Right atrium auricular region (tissue), 2 donors: ENCODE measurements at places on chromosomes 12 and 14. TPM values are rescaled to one million over a fixed set of nuclear protein-coding genes. Genes with fewer than 3 reads are reported as not detected.

DNA sequence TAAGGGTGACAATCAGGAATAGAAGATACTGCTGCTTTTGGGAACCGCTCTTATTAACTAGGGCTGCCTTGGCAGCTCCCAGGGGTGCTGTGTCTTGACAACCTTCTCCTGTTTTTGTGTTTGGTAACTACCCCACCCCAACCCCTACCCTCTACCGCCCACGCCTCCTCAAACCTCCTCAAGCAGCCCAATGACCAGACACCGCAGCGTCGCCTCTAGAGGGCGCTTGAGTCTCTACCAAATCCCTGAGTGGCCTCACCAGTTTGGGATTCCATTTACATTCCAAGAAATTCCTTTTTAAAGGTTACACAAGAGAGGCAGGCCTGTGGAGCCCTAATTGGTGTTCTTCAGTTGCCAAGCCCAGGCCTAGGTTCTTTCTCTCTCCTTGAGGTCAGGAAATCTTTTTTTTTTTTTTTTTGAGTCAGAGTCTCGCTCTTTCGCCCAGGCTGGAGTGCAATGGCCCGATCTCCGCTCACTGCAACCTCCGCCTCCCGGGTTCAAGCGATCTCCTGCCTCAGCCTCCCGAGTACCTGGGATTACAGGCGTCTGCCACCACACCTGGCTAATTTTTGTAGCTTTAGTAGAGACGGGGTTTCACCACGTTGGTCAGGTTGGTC is 72.4 kb upstream of the USP44 start:
- H3K4me3 ChIP-seq = no peak overlapping the region
- no peaks in the 10 kb centered on the region for H3K27me3 ChIP-seq
- peaks cover 14% of the 10 kb centered on the region for H3K4me1 ChIP-seq

GRCh38 chr14:51357250-51357649 is 117.2 kb downstream of the TMX1 start:
- H3K27me3 ChIP-seq = no peaks in the 10 kb centered on the region
- H3K27ac ChIP-seq = no peak overlapping the region
- H3K36me3 ChIP-seq = no peaks in the 10 kb centered on the region

- no peaks in the 10 kb centered on the region for H3K27me3 ChIP-seq
- DNase-seq = peak; percentile 77
- peaks cover 38% of the 10 kb centered on the region for H3K4me1 ChIP-seq
- peaks cover 14% of the 10 kb centered on the region for H3K36me3 ChIP-seq
- no peak overlapping the region for H3K27ac ChIP-seq
These were observed 2.4 kb upstream of the POP5 start for GRCh38 chr12:120583478-120584030.

- peak; percentile 64 for DNase-seq
- peak overlapping the region; percentile 68 for H3K27ac ChIP-seq
- H3K4me1 ChIP-seq = no peaks in the 10 kb centered on the region
These were observed 6.9 kb downstream of the GNPTAB start for GRCh38 chr12:101823891-101824290.

- no peaks in the 10 kb centered on the region for H3K27me3 ChIP-seq
- no peaks in the 10 kb centered on the region for H3K4me1 ChIP-seq
- DNase-seq = no peak
- peaks cover 9% of the 10 kb centered on the region for H3K36me3 ChIP-seq
- H3K4me3 ChIP-seq = no peak overlapping the region
These were observed 62.8 kb downstream of the BEGAIN start for GRCh38 chr14:100524233-100524932.

GRCh38 chr14:21038441-21039422 is 3.4 kb upstream of the RNASE7 start:
- H3K27me3 ChIP-seq = no peaks in the 10 kb centered on the region
- DNase-seq = peak; percentile 90
- no peak overlapping the region for H3K4me3 ChIP-seq
- no peaks in the 10 kb centered on the region for H3K4me1 ChIP-seq
- peak overlapping the region; percentile 67 for H3K27ac ChIP-seq

DNA sequence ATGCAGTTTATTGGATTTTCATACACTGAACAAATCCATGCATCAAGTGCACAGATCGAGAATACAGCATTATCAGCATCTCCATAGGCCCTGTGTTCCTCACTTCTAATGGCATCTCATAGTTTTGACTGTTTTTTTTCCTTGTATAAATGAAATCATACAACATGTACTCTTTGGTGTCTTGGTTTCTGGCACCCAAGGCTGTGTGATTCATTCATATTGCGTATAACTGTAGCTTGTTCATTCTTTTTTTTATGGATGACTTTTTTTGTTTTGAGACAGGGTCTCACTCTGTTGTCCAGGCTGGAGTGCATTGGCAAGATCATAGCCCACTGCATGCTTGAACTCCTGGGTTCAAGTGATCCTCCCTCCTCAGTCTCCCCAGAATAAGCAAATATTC is 14.3 kb downstream of the RASSF8 start:
- H3K27ac ChIP-seq = no peak overlapping the region
- no peak overlapping the region for H3K4me3 ChIP-seq
- DNase-seq = no peak
- H3K4me1 ChIP-seq = no peaks in the 10 kb centered on the region
- no peaks in the 10 kb centered on the region for H3K27me3 ChIP-seq

GRCh38 chr14:68632054-68632895 is 160.6 kb downstream of the ZFP36L1 start:
- H3K36me3 ChIP-seq = no peaks in the 10 kb centered on the region
- peak overlapping the region; percentile 71 for H3K27ac ChIP-seq
- DNase-seq = no peak
- H3K27me3 ChIP-seq = no peaks in the 10 kb centered on the region

DNA sequence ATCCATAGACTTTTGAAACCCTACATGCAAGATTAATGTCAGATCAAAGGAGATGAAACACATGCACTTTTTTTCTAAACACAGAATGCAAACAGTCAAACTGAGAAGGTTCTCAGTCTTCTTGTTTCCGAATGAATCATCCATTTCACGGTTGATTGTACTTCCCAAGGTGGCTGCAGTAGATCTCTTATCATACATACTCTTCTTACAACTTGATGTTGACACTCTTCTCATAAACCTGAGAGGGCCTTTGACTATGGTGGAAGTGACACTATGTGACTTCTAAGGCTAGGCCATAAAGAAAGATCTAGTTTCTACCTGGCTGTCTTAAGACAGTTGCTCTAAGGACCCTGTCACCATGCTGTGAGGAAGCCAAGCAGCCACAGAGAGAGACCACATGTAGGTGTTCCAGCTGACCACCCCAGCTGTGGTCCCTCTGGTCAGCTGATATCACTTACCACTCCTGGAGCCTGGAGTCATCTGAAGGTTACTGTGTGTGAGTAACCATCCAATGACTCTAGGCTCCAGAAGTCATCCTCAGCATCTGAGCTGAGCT is 67.2 kb upstream of the HMGA2 start:
- H3K27ac ChIP-seq = no peak overlapping the region
- H3K4me3 ChIP-seq = no peak overlapping the region
- DNase-seq = no peak
- H3K4me1 ChIP-seq = no peaks in the 10 kb centered on the region
- H3K36me3 ChIP-seq = no peaks in the 10 kb centered on the region

GRCh38 chr12:118015944-118016343 is 559 bp upstream of the RFC5 start:
- peaks cover 13% of the 10 kb centered on the region for H3K36me3 ChIP-seq
- H3K4me3 ChIP-seq = peak overlapping the region; percentile 77
- H3K4me1 ChIP-seq = no peaks in the 10 kb centered on the region
- H3K27me3 ChIP-seq = no peaks in the 10 kb centered on the region
- DNase-seq = no peak

DNA sequence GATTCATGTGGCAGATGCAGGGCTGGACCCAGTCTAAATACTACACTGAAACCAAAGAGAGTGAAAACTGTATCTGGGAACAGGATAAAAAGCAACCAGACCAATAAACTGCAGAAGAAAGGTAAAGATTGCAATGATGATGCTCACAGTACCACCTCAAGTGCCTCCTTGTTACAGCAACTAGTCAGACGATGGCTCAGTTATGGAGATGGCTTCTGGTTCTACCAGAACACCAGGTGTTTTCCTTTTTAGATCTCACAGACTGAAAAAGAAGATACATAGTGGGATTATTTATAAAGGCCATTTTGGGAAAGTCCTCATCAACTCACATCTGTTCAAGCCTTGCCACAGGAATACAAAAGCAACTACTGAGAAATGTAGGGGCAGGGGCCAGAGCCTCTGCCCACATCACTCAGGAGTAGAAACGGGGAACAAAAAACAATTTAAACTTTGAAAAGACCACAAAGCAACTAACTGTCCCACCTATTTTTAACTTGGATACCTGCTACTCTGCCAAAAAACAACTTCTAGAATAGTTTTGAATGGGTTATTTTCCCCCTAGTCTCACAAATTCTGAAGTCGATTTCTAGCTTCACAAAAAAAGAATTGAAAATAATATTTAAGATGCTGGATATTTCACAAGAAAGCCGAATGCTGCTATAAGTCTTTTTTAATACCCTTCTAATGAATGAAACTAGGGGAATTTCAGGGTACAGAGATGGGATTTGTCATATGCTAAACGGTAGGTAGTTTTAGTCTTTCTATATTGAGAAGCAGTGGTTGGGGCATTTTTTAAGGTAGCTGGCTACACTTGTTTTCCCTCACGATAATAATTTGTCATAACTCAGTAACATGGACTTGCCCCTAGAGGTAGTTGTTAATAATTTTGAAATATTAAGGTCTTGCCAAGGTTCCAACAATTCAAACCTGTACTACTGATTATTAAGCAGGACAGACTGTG is 197.2 kb upstream of the TMPO start:
- no peak overlapping the region for H3K4me3 ChIP-seq
- no peaks in the 10 kb centered on the region for H3K36me3 ChIP-seq
- no peaks in the 10 kb centered on the region for H3K27me3 ChIP-seq
- H3K27ac ChIP-seq = no peak overlapping the region

DNA sequence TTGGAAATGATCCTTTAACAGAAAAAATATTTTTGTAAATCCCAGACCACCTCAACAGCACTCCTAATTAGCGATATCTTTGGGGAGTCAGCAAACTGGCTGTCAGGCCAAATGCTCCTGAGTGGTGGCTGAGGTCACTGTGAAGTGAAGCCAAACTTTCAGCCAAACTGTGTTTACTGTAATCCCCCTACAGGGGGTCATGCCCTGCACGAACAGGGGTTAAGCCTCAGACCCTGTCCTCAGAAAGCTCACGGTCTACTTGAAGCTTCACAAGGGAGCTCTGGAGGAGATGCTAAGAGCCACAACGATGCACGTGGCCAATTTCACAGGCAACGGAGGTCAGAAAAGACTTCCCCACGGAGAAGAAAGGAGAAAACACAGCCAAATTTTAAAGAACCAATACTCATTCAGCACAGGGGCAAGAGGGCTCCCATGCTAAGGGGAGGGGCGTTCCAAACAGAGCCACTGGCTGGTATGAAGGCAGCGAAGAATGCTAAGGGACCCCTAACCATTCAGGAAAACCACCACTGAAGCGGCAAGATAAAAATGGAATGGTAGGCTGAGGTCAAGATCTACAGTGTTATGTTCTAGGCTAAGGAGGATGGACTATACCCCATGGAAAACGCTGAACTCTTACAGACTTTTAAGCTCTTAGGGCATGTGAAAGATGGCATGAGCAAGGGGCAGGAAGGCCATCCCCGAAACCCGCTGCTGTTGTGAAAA is 105.4 kb downstream of the ITPR2 start:
- H3K4me1 ChIP-seq = peaks cover 36% of the 10 kb centered on the region
- DNase-seq = no peak
- H3K4me3 ChIP-seq = no peak overlapping the region
- no peaks in the 10 kb centered on the region for H3K27me3 ChIP-seq

GRCh38 chr12:13205809-13206559 is 9.5 kb downstream of the EMP1 start:
- H3K36me3 ChIP-seq = peaks cover 5% of the 10 kb centered on the region
- no peaks in the 10 kb centered on the region for H3K4me1 ChIP-seq
- no peak overlapping the region for H3K4me3 ChIP-seq
- DNase-seq = no peak
- no peaks in the 10 kb centered on the region for H3K27me3 ChIP-seq
- H3K27ac ChIP-seq = peak overlapping the region; percentile 30

- no peak for DNase-seq
- no peak overlapping the region for H3K4me3 ChIP-seq
- H3K36me3 ChIP-seq = no peaks in the 10 kb centered on the region
These were observed 247.4 kb downstream of the GALC start for GRCh38 chr14:87745507-87746118.

DNA sequence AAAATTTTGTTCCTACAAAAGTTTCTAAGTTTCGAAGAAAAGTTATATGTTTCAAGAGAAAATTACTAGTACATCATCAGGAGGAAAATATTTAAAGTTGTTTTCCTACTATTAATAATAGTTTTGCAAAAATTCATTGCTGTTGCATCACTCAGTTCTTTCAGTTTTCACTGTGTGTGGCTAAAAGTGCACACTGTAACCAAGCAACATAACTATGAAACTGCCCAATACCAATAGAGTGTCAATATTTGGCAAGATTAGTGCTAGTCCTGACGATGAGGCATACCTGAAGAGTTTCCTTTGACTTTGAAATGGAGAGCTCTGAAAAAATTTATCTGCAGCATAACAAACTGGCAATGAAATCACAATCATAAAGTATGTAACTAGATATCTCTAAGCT is 194.3 kb downstream of the CPNE8 start:
- DNase-seq = no peak
- H3K27ac ChIP-seq = no peak overlapping the region
- no peaks in the 10 kb centered on the region for H3K27me3 ChIP-seq
- H3K36me3 ChIP-seq = no peaks in the 10 kb centered on the region
- H3K4me3 ChIP-seq = no peak overlapping the region
- H3K4me1 ChIP-seq = no peaks in the 10 kb centered on the region

DNA sequence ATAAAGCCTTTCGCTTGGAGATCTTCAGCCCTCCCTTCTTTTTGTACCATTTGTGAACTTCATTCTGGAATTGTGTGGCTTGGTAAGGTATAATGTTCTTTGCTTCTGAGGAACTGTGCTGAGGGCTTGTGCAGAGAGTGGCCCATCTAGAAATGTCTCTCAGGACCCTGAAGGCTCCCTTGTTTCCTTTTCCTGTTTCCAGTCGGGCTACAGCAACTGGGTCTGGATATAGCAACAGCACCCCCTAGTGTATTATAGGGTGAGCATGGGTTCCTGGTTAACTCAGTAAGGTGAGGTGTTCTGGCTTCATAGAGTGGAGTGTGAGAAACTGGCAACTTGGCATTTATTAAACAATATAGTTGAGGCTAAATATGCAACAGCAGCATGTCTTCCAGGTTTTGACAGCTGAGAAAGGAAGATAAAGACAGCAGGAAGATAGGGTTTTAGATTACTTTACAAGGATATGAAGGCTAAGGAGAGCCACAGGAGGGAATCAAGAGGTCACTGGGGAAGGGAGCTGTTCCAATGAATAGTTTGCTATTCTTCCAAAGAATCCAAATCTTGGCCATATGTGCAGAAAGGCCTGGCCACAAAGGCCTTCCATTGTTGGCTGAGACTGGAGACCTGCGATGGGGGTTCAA is 49.1 kb upstream of the RNU6-8 start:
- H3K27ac ChIP-seq = peak overlapping the region; percentile 15
- peak; percentile 68 for DNase-seq
- H3K4me1 ChIP-seq = no peaks in the 10 kb centered on the region
- no peaks in the 10 kb centered on the region for H3K36me3 ChIP-seq
- H3K27me3 ChIP-seq = no peaks in the 10 kb centered on the region
- no peak overlapping the region for H3K4me3 ChIP-seq

The SYT10 gene
- not detected for total RNA-seq

The MANSC4 gene
- not detected for total RNA-seq

The STON2 gene
- total RNA-seq = 14.1 TPM

The CD69 gene
- 2.6 TPM for total RNA-seq

The SIX4 gene
- total RNA-seq = 4.1 TPM

The DTX1 gene
- total RNA-seq = 4.0 TPM

The RARG gene
- total RNA-seq = 15.0 TPM

The MSI1 gene
- total RNA-seq = 2.9 TPM

The C12orf75 gene
- 2.1 TPM for total RNA-seq

The LTBP2 gene
- total RNA-seq = 32.1 TPM

The NRL gene
- 2.5 TPM for total RNA-seq

The ARHGAP9 gene
- 4.2 TPM for total RNA-seq
